ENCODE measurements at places on chromosomes 7 and 10.

- DNase-seq, result no peak
These were observed 141.5 kb downstream of the CUBN start for GRCh38 chr10:16987976-16988610.

GRCh38 chr10:11993834-11994468, 48.7 kb downstream of the UPF2 start:
- DNase-seq, result no peak

GRCh38 chr10:122689146-122689820, 10.4 kb downstream of the C10orf120 start:
- DNase-seq, result no peak

DNA sequence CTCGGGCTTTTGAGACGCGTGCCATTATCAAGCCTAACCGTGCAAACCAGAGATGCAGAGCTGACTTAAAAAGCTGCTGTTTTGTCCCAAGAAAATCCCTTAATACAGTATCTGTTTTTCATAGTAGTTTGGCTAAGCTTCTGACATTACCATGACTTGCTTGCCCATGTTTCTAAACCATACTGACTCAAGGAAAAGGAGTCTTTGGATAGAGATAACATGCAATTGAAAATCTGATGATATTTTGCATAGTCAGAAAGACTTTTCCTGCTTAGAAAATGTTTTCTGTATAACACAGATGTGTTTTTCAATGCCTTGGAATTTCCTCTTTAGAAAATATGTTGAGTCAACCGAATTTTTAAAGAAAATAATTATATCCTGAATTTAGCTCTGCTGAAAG, 21.5 kb upstream of the AKR1E2 start:
- no peak for DNase-seq

Data from ELF-1 (cell line).